ENCODE measurements at places on chromosomes 1 and 21.

GRCh38 chr21:44295646-44296045 is 4.2 kb upstream of the PFKL start:
- no peak for DNase-seq

DNA sequence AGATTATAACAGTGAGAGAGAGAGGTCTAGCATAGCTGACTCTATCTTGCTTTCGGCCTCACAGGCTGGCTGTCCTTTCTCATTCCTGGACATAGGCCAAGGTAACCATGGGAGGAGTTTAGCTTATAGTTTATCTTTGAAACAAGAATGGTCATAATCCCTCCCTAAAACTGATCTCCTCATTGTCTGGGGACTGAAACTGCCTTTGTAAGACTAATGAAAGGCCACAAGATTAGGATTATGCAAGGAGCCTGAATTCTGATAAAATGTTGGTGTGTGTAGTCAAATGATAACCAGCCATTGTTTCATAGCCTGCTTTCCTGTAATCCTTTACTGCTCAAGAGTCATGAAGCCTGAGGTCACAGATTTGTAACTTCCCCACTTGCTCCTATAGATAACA is 131.9 kb upstream of the LYPLAL1 start:
- no peak for DNase-seq

DNA sequence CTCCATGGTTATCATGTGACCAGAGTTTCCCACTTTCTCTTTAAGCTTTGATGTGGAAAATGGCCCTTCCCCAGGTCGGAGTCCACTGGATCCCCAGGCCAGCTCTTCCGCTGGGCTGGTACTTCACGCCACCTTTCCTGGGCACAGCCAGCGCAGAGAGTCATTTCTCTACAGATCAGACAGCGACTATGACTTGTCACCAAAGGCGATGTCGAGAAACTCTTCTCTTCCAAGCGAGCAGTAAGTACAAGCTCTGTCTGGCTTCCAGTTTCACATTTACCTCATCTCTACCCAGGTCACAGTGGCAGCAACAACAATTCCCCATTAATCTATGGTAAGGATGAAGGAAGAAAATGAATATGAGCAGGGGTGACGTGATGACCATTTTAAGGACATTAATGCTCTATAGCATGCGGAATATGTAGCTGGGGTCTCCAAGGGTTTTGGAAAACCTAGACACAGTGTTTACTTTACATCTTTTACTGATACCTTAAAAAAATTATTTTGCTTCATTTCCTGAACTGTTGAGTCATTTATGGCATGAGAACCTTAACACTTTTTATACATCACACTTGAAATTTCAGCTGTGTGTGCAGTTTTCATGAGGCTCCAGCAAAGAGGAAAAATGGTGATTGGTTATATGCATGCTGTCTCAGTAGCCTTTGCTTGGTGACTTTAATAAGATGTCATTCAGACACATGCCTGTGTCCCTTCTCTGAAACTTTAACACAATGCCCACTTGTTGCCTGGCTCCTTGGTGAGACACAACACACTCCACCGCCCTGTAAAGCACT is 286.3 kb upstream of the SGIP1 start:
- no peak for DNase-seq

GRCh38 chr1:178077917-178078316 is 16.0 kb upstream of the RASAL2 start:
- DNase-seq: no peak

GRCh38 chr1:27086026-27086425 is 68.9 kb downstream of the SLC9A1 start:
- DNase-seq: no peak

DNA sequence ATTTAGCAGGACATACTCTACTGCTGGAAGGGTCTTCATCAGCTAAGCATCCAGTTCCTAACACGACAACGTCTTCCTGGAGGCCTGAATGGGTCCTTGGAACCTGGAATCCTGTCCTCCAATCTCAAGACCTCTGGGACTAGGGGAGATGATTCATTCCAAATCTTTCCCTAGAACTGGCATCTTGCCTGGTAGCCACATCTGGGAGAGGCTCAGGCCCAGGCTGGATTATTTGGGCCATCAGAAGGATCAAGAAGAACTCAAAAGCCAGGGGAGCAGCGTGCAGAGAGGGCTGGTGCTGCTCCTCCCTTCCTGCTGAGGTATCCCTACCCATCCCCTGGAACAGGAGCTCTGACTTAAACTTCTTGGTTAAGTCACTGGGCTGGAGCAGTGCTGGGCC is 2.8 kb upstream of the PHLDA3 start:
- no peak for DNase-seq

GRCh38 chr1:152086760-152087159 is 2.1 kb downstream of the TCHHL1 start:
- DNase-seq: no peak

DNA sequence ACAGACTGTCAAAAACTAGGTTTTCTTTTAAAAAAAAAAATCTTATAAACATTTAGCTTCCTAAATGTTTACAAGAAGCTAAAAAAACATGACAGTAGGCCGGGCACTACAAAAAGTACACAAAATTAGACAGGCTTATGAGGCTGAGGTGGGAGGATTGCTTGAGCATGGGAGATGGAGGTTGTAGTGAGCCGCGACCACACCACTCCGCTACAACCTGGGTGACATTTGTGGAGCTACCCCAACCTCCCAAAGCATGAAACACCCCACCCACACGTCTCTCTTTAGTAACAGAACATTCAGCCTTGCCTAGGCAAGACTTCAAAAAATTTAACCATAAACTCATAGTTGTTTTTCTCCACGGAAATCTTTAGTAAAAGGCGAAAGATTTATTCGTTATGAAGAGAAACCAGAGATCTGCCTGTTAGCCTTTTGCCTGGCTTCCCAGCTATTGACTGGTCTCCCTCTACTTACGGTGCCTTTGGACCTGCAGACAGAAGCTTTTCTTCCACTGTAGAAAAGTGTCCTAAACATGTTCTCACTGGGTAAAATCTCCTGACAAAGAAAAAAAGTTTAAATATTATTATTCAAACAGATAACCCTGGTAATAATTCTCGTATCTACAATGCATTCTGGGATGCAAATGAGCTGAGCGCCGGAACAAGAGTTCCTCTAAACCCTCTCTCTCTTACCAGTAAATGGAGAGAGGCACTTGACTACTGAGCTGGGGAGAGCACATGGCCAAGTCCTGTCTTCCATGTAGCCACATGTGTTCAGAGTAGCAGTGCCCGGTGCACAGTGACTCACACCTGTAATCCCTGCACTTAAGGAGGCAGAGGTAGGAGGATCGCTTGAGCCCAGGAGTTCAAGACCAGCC is 9.2 kb downstream of the RNU5D-1 start:
- peak; percentile 20 for DNase-seq

- no peak for DNase-seq
Measured at GRCh38 chr1:183652547-183653461, at the start of gene APOBEC4. TSS of gene APOBEC4 (minus strand) at chr1:183653316. CDS start at chr1:183648781, 4,535 bp downstream.

- no peak for DNase-seq
Measured at GRCh38 chr1:53678507-53678906, 60.5 kb downstream of the GLIS1 start.

GRCh38 chr1:240618946-240619345 is 7.0 kb upstream of the GREM2 start:
- DNase-seq: no peak

DNA sequence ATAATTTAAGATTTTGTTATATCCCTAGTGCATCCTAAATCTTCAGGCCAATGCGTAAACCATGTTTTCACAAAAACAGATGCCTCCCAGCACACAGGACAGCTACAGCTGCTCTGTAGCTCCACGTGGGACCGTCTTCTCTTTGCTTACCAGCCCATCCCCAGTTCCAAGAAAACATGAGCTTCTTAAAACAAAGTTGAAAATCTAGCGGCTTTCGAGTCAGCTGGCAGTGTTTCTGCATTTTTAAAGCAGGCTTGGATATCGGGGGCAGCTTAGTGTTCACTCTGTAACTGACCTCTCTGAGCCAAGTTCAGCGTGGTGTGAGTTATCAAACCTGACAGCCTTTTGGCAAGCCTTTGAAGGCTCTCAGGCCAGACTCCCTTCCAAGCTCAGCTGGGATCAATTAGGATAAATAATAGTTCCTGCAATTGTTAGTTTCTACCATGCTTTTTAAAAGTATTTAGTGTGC is 881.5 kb downstream of the LTN1 start:
- DNase-seq: no peak

GRCh38 chr21:42162831-42163510 is 56.0 kb upstream of the ABCG1 start:
- DNase-seq: no peak

DNA sequence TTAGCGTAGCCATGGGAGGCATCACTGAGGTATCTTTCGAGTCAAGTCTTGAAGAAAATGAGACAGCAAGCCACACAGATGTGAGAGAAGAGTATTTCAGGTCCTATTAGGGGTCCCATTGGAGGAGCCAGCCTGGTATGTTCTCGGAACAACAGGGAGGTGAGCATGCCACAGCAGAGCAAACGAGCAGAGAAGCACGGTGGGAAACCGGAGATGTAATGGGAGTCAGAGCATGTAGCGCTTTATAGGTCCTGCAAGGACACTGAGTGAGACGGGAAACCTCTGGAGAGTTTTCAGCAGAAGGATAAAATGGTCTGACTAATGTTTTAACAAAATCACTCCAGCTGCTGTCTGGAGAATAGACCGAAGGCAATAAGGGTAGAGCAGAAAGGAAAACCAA is 15.9 kb downstream of the H3-3A start:
- DNase-seq: no peak

DNA sequence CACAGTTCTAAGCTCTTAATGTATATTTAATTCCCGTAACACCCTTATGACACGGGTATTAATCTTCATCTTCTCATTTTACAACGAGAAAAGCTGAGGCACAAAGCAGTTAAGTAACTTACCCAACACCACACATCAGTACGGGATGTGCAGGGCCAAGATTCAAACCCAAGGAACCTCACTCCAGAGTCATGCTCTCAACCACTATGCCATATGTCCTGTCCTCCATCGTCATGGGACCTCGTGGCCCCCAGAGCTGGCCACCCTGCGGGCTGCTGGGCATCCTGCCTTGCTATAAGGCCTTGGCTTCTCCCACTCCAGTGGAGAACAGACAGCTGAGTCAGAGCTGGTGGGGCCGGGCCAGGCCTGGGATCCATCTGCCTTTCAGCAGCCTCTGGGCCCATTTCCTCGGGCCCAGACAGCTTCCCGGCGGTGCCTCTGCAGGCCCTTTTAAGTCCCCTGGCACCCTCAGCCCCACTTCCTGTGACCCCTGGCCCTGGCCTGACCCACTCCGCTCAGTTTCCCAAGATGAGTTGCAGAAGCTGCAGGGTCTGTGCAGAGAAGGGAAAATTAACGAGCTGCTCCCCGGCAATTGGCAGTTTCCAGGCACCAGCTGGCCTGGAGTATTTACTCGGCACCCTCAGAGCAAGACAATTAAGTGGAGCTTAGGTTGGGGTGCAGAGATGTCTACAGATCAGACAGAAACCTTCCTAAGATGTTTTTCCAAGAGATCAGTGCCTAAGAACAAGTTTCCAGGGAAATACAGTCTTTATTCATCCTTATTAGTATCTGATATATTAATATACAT is 98.2 kb downstream of the EPHB2 start:
- DNase-seq: no peak

GRCh38 chr1:145893306-145894055 is 7.8 kb upstream of the ANKRD35 start:
- DNase-seq: no peak

- no peak for DNase-seq
Measured at GRCh38 chr1:2451741-2452140, 24.3 kb upstream of the PLCH2 start.

- no peak for DNase-seq
Measured at GRCh38 chr1:101435831-101436511, 199.2 kb downstream of the S1PR1 start.

- DNase-seq: no peak
Measured at GRCh38 chr1:171699531-171699930, 42.3 kb downstream of the VAMP4 start.

DNA sequence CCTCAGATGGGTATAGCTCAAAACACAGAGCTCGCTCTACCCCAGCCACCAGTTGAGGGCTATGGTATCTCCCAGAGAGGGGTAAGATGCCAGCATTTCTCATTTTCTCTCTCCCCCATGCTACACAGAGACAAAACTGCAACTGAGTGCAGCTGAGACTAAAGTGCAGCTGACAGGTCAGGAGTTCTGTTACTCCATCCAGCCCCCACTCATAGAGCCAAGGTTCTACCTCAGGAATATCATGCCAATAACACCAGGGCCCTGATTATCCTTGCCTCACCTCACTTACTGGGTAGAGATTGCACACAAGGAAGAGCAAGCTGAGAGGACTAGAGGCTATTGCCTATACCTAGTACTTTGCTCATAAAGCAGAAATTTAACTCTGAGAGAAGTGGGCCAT is 34.6 kb downstream of the DPYD start:
- DNase-seq: no peak

GRCh38 chr1:119080586-119080985 is 59.9 kb downstream of the WARS2 start:
- DNase-seq: no peak

DNA sequence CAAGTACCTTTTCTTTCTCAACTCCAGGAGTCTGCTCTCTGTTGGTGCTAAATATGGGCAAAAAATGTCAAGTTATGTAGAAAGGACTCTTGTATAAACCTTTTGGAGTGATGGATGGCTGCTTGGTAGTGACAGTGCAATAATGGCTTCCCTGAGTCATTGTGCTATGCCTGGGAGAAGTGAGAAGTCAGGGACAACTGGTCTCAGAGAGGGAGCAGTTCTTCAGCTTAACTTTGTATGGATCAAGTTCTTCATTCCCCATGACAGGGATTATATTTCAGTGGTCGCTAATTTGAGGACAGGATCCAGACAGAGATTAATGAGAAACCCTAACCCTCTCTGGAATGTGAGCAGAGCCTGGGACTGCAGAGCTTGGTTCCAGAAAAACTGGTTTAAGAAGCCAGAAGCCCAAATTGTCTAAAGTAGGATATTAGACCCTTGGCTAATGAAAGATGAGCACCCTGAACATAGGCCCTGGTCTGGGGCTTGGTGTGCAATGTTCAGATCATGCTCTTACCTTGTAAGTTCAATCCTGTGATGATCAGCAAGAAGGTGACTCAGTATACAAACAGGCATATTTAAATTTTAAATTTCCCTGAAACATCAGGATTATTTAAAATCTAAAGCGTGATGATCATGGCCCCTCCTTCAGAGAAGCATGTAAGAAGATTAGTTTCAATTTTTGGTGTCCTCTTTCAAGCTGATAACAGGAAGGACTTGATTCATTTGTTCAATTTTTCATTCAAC is 50.9 kb downstream of the NTMT2 start:
- no peak for DNase-seq

DNA sequence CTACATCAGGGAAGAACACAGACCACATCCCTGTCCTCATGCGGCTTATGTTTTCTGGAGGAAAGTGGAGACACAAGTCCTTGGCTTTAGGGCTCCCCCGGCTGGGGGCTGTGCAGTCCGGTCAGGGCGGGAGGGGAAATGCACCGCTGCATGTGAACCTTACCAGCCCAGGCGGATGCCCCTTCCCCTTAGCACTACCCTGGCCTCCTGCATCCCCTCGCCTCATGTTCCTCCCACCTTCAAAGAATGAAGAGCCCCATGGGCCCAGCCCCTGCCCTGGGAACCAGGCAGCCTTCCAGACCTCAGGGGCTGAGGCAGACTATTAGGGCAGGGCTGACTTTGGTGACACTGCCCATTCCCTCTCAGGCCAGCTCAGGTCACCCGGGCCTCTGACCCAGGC is 45.5 kb downstream of the TNNT2 start:
- DNase-seq: no peak
